ENCODE measurements at places on chromosomes 5 and 9.

DNA sequence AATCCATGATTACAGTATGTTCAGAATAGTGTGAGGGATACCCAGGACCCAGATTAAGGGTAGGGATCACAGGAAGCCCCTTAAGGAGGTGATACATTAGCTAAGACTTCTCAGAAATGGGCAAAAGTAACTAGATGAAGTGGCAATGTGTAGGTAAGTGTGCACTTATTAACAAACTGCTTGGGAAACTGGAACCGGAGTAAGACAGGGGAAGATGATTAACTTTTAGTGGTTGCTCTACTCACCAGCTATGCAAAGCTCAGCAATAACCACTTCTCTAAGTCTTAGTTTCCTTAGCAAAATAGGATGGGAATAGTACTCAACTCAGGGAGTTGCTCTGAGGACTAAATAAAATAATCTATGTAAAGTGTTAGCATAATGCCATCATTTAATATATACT, 182.2 kb downstream of the MCTP1 start:
- no peak for DNase-seq

GRCh38 chr5:150350524-150351344, 6.8 kb upstream of the TCOF1 start:
- DNase-seq = no peak

GRCh38 chr5:134526483-134527155, 1.1 kb downstream of the JADE2 start:
- DNase-seq = no peak

DNA sequence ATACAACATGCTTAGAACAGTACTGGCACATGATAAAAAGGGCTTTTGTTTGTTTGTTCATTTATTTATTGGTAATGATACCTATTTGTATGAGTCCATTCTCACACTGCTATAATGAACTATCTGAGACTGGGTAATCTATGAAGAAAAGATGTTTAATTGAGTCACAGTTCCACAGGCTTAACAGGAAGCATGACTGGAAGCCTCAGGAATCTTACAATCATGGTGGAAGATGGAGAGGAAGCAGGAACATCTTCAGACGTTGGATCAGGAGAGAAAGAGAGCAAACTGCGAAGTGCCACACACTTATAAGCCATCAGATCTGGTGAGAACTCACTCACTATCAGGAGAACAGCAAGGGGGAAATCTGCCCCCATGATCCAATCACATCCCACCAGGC, 847.7 kb downstream of the CDH18 start:
- DNase-seq = no peak

DNA sequence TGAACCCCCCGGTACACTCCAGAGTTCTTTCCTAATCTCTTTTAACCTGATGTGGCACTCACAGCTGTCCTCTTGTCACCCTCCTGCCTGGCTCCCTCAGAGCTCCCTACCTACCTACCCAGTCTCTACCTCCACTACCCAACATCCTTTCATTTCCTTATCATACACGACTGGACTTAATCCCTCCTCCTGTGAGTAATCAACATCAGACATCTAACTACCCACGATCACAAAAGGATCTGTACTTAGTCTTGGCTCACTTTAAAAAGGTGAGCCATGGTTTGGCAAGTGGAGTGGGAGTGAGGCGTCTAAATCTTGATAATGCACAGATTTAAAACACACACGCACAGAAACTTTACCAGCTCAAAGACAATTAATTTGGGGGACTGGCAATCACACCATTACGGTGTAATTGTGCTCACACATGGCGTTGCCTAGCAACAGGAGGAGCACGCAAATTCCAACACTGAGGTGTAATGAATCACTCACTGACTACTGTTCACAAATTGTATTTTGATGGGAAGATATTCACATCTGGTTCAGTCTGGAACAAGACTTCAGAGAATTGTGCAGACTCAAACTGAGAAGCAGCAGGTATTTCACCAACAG, 235.9 kb downstream of the EPB41L4A start:
- no peak for DNase-seq
